ENCODE measurements at places on chromosomes 11 and 22. TPM values are rescaled to one million over a fixed set of nuclear protein-coding genes. Genes with fewer than 3 reads are reported as not detected.

DNA sequence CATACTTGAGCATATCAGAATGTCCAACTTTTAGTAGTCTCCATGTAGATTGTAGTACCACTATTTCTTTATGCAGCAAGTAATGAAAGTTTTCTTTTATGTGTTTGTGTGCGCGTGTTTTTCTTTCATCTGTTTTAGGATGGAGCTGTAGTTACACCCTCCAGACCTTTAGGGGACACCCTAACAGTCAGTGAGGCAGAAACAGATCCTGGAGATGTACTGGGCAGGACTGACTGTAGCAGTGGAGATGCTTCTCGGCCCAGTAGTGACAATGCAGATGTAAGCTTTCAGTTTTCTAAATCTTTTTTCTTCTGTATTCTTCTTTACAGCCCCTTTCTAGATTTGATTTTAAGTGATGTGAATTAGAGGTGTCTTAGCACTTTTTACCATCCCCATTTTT is 79.9 kb upstream of the GRIK4 start:
- peak; percentile 39 for DNase-seq

DNA sequence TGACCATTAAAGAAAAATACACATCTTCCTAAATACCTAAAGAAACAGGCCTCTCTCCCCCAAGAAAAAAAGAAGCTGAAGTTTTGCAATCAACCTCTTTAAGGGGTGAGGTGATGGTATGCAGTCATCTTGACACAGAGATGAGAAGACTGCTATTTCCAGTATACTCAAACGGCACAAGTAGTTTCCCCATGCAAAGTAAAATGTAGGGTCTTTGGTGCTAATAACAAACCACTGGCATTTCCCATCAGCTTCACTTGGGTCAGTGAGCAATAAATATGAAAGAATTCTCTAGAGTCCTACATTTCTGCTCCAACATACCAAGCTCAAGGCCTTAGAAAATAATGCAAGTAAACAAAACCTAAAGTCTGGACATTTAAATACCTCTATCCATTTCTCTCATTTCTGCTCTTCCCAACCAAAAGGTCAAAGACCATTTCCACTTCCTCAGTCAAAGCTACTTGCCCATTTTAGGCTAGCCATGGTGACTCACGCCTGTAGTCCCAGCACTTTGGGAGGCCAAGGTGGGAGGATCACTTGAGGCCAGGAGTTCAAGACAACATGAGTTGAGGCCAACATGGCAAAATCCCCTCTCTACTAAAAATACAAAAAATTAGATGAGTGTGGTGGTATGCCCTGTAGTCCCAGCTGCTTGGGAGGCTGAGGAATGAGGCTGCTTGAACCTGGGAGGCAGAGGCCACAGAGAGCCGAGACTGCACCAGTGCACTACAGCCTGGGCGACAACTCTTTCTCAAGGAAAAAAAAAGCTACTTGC is 39.5 kb upstream of the CHRNA10 start:
- no peak for DNase-seq

DNA sequence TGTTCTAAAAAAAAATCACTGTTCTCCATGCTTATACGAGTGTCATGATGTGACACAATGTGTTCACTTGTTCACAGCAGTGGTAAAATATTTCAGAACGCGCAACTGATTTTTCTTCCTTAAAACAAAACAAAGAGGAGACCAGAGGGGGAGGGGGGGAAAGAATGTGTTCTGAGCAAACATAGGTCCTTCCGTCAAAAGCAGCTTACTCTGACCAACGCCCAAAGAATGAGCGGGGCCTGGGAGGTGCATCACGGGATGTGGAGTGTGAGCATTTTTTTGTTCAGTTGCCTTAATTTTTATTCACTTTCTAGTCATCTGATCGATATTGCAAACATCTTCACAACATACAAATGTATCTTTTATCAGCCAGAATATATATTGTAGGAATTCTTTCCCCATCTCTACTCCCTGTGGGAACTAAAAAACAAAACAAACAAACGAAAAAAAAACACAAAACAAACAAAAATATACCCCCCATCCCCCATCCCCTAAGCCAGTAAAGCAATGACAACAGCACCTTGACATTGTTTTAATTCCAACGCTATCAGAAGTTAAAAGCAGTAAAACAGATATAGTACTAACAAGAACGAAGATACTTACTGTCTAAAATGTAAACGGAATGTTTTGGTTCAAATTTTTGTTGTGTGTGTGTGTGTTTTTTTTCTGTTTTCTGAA is 43.3 kb downstream of the BDNF start:
- no peak for DNase-seq

OR2D2 gene
- 0.38 TPM for total RNA-seq

- DNase-seq: no peak
Measured at GRCh38 chr11:103091064-103091800, 728 bp downstream of the DCUN1D5 start.

ANKRD42 gene
- total RNA-seq: 11.5 TPM

SIK3 gene
- 16.5 TPM for total RNA-seq

GRCh38 chr11:13848031-13848430 is 114.5 kb upstream of the SPON1 start:
- no peak for DNase-seq

DNA sequence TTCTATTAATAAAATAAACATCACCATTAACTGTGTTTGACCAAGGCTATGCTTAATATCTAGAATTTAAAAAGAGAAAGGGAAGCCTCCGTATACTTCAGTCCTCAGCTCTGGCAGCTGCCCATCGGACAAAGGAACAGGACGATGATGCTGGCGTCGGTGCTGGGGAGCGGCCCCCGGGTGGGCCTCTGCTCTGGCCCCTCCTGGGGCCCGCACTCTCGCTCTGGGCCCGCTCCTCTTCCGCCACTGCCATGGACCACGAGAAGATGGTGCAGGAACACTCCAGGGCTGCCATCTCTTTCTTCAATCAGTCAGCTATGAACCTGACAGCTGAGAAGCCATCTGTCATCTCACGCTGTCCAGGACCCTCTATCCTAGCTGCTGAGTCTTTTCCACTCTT is 25.3 kb downstream of the PDHX start:
- no peak for DNase-seq

NXPE2 gene
- total RNA-seq: not detected

DNA sequence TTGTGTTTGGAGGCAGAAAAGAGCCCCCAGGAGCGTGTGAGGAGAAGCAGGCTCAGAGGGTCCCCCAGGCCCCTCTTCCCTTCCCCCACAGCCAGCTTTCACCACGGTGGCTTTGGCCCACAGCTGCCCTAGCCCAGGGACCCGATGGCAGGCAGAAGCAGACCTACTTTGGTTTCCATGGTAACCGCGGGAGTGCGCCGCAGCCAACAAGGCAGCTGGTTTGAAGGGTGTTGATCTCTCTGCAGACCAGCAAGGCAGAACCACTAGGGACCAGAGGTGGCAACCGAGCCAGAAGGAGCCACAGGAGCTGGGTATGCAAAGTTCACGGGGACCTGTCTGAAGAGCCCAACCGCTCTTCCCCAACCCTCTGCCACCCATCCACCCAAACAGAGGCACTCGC is 69.4 kb downstream of the BUD13 start:
- no peak for DNase-seq

PKDREJ gene
- not detected for total RNA-seq

TMEM191C gene
- 6.7 TPM for total RNA-seq

GRCh38 chr11:33396361-33396760 is 139.2 kb downstream of the HIPK3 start:
- DNase-seq: no peak

PSMC3 gene
- 126 TPM for total RNA-seq

DNA sequence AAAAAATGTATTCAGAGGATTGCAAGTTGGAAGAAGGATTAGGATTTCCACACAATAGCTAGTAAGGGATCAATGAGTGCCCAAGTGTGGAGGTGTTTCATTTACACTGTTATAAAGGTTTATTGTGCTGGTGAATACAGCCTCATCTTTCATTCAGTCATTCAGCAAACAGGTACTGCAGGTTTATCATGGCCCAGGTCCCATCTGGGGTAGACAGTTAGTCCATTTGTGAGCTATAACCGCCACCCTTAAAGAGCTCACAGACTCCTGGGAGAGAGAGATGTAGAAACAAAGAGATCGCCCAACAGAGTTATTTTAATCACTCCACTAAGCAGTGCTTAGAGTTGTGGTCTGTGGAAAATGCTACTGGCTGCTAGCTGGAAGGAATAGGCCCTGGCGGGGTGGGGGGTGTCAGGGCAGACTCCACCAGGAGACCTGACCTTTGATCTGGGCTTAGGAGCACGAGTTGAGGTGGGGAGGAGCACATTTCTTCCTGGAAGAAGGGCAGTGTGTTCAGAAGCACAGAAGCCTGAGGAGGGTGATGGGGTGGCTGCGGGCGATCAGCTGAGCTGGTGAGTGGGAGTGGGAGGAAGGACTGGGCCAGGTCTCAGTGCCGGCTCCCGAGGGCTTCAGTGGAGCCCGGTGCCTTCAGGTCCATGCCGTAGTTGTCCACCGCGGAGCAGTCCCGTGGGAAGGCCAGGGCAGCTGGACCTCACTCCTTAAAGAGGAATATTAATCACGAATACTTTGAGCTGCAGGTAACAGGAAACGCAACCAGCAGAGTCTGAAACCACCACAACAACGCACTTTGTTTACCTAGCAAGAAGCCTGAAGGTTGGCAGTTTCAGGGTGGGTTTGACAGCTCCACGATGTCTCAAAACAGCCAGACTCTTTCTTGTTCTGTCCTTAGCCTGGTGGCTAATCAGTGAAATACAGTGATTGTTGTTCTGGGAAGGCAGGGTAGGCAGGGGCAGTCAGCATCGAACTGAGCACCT is 11.2 kb downstream of the TOM1 start:
- DNase-seq: no peak

- no peak for DNase-seq
Measured at GRCh38 chr11:120509346-120510053, 2.0 kb upstream of the GRIK4 start.

GRCh38 chr11:128388206-128388815 is 199.0 kb downstream of the ETS1 start:
- DNase-seq: no peak

OR4C16 gene
- total RNA-seq: not detected

BUD13 gene
- 12.1 TPM for total RNA-seq

GAL3ST3 gene
- 0.96 TPM for total RNA-seq

- no peak for DNase-seq
Measured at GRCh38 chr22:39598017-39598965, 27.7 kb downstream of the CACNA1I start.

GRCh38 chr11:65242389-65242788 is 19.4 kb upstream of the POLA2 start:
- DNase-seq: no peak

OR8J1 gene
- not detected for total RNA-seq

BEST1 gene
- 1.0 TPM for total RNA-seq

GRCh38 chr11:66150140-66150539 is 80.1 kb downstream of the PACS1 start:
- DNase-seq: no peak

DNA sequence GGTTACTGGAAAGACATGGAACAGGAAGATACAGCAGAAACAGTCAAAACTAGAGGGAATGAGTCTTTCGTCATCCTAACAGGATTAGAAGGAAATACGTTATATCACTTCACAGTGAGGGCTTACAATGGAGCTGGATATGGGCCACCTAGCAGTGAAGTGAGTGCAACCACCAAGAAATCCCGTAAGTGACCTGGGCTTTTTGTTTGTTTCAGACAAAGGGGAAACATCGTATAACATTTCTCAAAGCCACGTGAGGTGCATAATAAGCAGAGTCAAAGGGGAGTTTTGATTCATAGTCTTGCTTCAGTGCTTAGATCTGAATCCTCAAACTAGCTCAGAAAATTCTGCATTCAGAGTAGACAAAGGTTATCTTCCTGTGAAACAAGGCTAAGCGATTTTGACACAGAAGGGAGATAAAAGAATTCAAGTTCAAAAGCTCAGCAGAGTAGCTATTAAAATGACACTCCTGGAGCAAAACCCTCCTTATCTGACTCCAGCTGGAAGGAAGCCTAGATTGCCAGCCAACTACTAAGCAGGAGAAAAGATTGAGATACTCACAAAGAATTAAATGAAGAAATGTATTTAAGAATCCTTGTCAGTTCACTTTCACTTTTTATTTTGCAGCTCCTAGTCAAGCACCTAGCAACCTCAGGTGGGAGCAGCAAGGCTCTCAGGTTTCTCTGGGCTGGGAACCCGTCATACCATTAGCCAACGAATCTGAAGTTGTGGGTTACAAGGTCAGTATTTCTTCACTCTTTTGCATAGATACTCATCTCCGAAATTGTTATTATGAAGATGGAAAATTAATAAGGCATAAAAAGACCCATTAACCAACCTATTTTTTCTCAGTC is 346.4 kb upstream of the ARHGAP42 start:
- DNase-seq: no peak

- DNase-seq: no peak
Measured at GRCh38 chr11:9692691-9693090, 28.8 kb downstream of the SWAP70 start.

TREH gene
- not detected for total RNA-seq

DNA sequence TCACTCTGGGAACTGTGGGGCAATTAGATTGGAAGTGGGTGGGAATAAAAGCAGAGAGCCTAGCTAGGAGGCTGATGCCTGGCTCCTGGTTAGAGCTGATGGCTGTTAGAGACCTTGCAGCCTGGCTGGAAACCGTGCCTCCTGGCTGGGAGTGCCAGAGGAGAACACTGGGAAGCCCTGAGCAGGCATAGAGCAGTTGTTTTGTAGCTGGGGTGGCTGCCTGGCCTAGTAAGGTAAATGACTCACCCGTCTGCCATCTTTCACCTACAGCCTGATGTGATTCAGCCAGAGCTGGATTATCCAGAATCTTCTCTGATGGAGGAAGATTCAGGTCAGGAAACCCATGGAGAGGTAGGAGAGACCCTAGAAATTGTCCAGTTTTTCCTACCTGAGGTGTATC is 6.1 kb downstream of the UQCR10 start:
- DNase-seq: peak; percentile 44

DNA sequence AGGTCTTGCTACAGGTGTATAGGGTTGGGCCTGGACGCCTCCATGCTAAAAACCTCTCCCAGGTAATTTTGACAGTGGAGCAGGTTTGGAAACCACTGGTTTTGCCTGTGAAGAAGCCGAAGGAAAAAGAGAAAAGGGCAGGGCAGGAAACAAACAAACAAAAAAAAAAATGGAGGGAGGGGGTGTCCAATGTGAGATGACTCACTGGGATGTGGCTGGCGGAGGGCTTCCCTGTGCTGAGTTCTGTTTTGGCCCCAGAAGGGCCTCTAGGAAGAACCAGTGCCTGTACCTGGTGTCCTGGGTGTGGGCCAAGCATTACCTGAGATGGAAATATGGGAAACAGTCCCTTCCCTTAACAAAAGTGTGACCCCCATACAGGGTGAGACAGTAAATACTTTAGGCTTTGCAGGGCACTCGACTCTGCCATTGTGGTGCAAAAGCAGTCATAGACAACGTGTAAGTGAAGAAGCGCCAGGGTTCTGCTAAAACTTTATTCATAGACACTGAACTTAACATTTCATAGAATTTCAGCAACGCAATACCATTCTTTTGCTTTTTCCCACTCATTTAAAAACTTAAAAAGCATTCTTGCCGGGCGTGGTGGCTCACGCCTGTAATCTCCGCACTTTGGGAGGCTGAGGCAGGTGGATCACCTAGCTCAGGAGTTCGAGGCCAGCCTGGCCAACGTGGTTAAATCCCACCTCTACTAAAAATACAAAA is 9.5 kb upstream of the DGKZ start:
- DNase-seq: no peak
